ENCODE measurements at places on chromosomes 3 and 15.

- DNase-seq: no peak
These were observed 51.9 kb downstream of the ARRDC4 start for GRCh38 chr15:98012354-98012753.

DNA sequence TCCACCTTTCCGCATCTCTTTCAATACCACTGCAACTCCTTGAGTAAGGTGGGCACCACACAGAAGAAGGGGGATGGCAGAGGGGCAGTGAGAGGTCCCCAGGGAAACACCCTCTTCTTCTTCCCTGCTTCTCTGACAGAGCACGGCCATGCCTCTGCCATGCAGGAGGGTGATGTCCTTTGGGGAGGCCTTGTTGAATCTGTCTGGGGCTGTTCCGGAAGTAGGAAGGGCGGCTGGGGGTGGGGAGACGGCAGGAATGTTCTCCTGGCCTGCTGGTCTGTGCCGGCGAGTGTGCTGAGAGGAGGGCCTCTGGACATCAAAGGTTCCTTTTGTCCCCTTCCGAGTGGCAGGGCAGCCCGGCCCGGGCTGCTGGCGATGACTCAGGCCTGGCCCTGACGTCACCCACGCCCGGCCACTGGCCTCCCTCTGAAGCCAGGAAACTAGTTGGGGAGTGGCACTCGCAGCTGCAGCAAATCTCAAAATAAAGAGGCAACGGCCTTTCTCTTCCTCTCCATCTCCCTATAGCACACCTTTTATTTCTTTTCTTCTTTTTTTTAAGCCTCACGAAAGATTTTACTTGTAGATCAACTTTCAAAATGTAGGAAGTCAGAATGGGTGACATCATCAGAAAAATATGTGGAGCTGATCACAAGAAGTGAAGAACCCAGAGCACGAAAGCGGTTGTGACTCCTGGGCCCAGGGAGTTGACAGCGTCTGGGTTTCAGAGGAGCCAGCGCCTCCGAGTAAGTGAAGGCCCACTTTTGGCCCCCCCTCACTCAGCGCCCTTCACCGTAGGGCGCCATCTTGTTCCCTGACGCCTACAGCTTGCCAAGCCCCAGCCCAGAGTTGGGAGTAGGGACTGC, at the start of gene ZBTB38:
Gene ZBTB38, plus strand, starts transcription at position 443 of the 863 bp plus-strand sequence. CDS start 73,885 bp downstream, outside the sequence.
- DNase-seq: no peak

DNA sequence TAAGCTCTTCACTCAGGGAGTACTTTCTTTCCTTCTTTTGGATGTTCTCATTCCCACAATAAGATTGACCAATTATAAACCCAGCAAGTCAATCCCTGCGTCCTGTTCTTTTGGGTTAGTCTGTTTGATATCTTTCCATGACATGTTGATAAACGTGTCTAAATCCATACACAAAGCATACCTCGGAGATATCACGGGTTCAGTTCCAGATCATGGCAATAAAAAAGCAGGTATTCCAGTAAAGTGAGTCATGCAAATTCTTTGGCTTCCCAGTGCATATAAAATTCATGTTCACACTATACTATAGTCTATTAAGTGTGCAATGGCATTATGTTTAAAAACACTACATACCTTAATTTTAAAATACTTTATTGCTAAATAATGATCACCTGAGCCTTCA, 667.7 kb downstream of the MAGI1 start:
- no peak for DNase-seq

- DNase-seq: no peak
These were observed 5.9 kb downstream of the FAM162A start for GRCh38 chr3:122389892-122390291.

DNA sequence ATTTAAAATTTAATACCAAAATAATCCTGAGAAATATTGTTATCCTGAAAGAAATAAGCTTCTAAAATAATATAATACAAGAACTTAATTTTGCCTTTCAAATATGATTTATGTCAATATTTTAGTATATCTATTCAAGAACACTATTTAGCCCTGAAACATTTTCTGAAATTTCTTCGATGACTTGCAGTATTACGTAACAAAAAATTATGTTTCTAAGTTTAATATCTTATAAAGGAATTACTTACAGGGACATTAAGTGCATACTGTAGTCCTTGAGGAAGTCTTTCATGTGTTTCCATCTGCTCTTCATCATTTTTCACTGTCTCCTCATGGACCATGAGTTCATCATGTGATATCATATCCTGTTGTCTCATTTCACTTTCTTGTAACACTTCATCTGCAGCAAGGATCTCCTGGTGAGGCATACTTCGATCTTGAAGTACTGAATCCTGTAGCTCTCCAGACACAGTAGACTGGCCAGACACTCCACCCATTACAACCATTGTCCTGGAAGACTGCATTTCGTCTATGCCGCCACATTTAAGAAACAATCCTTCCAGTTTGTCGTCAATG, 62.0 kb downstream of the ZNF148 start:
- no peak for DNase-seq

GRCh38 chr3:155382396-155383042, 89.0 kb upstream of the STRIT1 start:
- no peak for DNase-seq

- DNase-seq: no peak
These were observed 487.1 kb upstream of the NR2F2 start for GRCh38 chr15:95843241-95843910.

GRCh38 chr15:77195586-77195985, 124.7 kb upstream of the TSPAN3 start:
- DNase-seq: no peak

- no peak for DNase-seq
These were observed 65.9 kb upstream of the MYO5C start for GRCh38 chr15:52361494-52361893.

DNA sequence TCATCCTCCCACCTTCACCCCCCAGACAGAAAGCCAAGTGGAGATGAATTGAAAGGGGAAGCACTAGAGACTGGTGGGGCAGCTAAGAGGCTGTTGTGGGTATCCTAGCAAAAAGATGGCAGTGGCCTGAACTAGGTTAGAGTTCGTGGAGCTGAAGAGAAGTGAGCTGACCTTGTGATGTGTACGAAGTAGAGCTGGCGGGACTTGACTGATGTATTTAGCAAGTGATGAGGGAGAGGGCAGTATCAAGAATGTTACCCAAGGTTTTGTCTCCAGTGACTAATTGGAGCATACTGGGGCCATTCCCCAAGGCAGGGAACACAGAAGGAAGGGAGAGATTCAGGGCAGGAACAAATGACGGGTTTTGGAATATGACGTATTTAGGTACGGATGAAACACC, 50.0 kb upstream of the CP start:
- DNase-seq: no peak

DNA sequence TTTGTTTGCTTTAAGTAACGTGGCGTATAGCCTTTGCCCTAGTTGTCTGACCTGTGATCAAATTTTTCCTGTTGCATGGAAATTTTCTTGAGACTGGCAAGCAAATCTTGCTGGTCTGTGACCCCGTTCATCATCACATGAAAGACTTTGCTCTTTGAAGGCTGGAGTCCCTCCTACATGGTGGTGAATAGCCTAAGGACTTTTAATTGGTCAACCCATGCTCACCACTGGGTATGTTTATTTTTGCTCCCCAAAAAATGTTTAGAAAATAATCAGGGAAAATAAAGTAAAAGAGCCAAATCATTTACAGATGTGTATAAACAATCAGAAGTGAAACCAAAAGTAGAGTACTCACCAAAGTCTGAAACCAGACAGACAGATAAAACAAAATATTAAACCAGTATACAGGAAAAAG, 1075.3 kb upstream of the ALCAM start:
- DNase-seq: no peak

- DNase-seq: no peak
These were observed 45.6 kb downstream of the MFSD1 start for GRCh38 chr3:158847452-158847821.

DNA sequence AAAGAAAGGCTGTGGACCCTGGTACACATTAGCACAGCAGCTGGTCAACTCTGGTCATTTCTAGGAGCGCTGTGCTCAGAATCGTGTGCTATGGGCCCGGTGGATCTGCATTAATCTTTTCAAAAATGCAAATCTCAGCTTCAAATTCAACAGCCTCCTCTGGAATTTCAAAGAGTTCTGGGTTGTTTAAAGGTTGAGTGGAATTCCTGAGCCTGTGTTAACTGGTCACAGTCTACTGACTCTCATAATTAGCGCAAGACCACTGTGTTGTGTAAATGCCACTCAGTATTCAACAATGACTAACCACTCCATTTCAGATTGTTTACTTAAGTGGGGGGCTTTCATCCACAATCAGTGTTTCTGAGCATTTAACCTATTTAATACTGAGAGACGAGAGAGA, 2.7 kb upstream of the ARNT2 start:
- no peak for DNase-seq

DNA sequence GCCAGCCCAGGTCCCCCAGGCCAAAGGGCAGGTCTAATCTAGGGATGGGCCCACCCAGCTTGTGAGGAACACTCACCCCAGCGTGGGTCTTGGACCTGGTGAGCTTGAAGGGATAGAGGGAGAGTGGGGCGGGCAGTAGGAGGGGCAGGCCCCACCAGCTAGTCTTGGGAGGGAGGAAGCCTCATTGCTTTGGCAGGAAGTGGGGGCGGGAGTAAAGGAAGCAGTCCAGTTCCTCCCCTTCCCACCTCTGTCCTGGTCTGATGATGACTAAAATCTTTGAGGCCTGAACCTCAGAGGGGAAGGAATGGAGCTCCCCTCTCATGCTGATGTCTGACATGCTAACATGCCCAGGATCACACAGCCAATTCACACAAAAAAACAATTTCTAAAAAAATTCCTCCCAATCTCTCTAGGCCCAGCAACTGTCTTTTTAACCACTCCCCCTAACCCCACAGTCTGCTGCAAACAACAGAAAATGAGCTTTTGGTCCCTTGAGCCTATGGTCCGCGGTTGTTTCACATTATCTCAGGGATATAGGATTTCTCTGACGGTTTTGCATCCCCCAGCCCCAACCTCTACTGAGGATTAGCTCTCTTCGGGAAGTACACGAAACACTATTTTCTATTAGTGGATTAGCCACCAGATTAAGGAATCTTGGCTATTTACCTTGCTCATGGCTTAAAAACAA, 30.7 kb upstream of the DUSP7 start:
- no peak for DNase-seq

- DNase-seq: no peak
These were observed 23.0 kb upstream of the ANP32A start for GRCh38 chr15:68843425-68844311.

- no peak for DNase-seq
These were observed 72.2 kb upstream of the CCNL1 start for GRCh38 chr3:157232141-157232540.

DNA sequence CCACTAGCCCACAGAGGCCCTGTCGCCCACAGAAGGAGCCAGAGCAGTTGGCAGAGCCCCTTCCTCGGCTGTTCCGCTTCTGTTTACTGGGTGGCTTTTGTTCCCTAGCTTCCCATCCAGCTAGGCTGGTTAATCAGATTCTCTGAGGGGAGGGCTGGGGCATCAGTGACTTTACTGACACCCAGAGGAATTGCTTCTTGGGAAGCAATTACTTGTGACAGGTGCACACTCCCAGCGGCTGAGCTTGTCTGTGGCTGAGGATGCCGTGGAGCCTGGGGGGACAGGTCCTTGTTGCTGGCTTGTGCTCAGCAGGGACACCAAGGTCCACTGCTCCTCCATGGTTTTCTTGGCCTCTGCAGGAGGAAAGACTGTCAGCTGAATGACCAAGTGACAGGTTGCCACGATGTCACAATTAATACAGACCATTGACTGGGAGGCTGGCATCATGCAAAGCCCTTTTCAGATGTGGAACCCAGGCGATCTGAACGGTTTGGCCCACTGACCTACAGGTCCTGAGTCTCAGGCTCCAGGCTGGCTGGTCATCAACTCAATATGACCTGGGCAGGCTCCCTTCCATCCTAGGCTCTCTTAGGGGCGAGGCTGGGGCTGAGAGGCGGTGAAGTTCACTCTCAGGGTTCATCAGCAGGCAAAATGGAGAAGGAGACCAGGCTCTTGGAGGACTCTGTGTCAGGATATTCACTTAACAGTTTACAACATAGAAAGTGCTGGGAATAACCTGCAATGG, 31.8 kb upstream of the SFMBT1 start:
- DNase-seq: no peak

GRCh38 chr15:96028620-96029019, 301.9 kb upstream of the NR2F2 start:
- no peak for DNase-seq

DNA sequence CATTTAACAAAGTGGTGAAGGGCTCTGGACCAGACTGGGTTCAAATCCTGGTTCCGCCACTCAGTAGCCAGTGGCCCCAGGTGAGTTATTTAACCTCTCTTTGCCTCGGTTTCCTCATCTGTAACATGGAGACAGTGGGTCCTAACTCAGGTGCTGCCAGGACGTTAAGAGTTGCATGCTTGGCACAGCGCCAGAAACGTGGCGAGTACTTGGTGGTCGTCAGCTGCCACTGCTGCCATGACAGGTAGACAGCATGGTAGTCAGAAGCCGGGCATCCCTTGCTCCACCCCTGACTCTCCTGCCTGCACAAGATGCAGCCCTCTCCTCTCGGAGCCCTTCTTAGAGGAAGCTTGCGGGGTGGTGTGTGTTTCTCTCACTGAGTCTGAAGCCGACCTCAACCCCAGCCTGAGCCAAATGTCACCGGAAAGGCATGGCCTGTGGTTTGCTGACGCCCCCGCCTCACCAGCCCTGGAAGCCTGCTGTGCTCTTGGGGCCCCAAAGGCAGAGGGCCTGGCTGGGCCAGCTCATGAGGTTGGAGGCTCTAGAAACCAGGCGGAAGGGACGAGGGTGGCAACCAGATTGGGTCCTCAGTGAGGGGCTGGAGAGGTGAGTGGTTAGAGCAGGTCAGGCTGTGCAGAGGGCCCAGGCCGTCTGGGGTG, 160.8 kb upstream of the TLE3 start:
- peak; percentile 20 for DNase-seq
